Spinal cord (tissue), 10 donors: ENCODE measurements at places on chromosomes 3 and 15. TPM values are rescaled to one million over a fixed set of nuclear protein-coding genes. Genes with fewer than 3 reads are reported as not detected.
A peak's percentile ranks its signal among the peaks of the same experiment; 100 is the strongest.

DNA sequence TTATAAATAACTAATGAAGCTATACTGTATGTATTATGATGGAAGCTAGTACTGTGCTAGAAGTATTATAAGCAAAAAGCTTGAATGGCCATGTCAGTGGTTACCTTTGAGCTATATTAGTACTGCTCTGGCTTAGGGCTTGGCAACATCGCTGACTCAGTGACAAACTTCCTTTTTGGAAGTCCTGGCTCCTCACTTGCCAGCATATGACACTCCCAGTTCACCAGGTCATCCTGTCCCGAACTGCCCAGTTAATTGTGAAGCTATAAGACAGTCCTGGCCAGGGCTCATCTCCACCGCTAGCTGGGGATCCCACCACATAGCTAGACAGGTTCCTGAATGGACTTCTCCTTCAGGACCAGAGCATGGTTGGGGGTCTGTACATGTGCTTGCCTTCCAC is 31.9 kb downstream of the RAB8B start:
- no peak overlapping the region for H3K4me3 ChIP-seq
- no peaks in the 10 kb centered on the region for H3K27me3 ChIP-seq
- no peak for DNase-seq
- H3K4me1 ChIP-seq: no peaks in the 10 kb centered on the region

Gene IGSF11
- 41.7 TPM for total RNA-seq

DNA sequence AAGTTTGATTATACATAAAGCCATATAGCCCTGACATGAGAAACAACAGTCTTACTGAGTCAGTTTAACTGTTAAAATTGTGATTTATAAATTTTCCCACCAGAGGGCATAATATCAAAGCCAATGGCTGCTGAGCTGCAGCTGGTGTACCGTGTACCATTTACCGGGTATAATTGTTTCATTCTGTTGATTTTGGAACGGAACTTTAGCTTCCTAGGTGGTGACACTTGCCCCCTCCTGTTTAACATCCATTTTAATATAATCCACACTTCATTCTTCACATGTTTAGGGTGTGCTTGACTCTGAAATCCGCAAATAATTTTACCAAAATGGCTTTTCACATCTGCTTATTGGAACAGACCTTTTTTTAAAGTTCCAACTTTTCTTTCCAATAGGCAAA is 72.8 kb downstream of the SLC9A9 start:
- no peaks in the 10 kb centered on the region for H3K36me3 ChIP-seq
- H3K4me3 ChIP-seq: peak overlapping the region; percentile 16
- DNase-seq: no peak
- no peaks in the 10 kb centered on the region for H3K27me3 ChIP-seq
- no peaks in the 10 kb centered on the region for H3K4me1 ChIP-seq

- no peaks in the 10 kb centered on the region for H3K27me3 ChIP-seq
- H3K4me1 ChIP-seq: no peaks in the 10 kb centered on the region
- no peak overlapping the region for H3K27ac ChIP-seq
- H3K4me3 ChIP-seq: no peak overlapping the region
Observed at GRCh38 chr3:51332156-51332555, 52.9 kb upstream of the MANF start.

GRCh38 chr3:184448321-184449160 is 68.7 kb downstream of the CHRD start:
- no peak overlapping the region for H3K27ac ChIP-seq
- no peaks in the 10 kb centered on the region for H3K27me3 ChIP-seq
- H3K4me3 ChIP-seq: no peak overlapping the region
- no peaks in the 10 kb centered on the region for H3K36me3 ChIP-seq
- no peak for DNase-seq

DNA sequence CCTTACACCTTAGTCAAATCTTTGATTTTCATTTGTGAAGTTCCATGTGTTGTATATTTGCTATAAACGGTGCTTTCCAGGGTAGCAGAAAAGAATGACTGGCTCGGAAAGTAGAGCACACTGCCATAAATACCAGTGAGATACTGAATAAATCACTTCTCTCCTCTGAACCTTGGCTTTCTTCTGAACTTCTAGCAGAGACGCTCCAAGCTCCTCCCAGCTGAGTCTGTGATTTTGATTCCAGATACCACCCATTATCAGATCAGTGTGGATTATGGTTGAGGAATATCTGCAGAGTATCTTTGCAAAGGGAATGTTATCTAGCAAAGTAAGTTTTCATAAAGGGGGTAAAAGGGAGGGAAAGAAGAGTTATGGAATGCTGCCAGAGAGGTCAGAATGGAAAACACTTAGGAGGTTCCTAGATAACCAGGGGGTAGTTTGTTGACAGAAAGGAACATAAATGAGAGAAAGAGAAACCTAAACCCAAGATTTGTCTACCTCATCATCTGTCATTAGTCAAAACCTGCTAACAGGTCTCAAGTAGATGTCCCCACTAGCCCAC is 98.5 kb upstream of the PSMD6 start:
- H3K27ac ChIP-seq: no peak overlapping the region
- H3K4me1 ChIP-seq: peaks cover 5% of the 10 kb centered on the region
- no peaks in the 10 kb centered on the region for H3K27me3 ChIP-seq

GRCh38 chr15:70247281-70247680 is 149.6 kb upstream of the TLE3 start:
- DNase-seq: no peak
- no peak overlapping the region for H3K4me3 ChIP-seq
- peaks cover 30% of the 10 kb centered on the region for H3K4me1 ChIP-seq

DNA sequence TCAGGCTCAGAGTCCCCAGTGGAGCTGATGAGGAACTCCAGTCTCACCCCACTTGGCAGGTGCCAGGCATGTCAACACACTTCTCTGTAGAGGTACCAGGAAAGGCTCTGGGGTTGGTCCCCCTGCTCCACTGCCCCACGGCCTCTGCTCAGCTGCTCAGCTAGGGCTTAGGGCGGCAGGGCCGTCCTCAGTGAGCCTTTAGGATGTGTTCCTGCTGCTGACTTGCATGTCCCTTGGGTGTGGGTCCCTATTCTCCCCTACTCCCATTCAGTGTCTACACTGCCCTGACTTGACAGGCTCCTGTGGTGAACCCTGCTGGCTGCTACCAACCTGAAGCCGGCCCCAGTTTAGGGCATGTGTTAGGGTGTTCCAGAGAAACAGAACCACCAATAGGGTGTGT is 17.9 kb upstream of the POLG start:
- no peak overlapping the region for H3K27ac ChIP-seq
- no peaks in the 10 kb centered on the region for H3K27me3 ChIP-seq
- H3K4me1 ChIP-seq: peaks cover 13% of the 10 kb centered on the region
- DNase-seq: no peak
- H3K36me3 ChIP-seq: no peaks in the 10 kb centered on the region
- no peak overlapping the region for H3K4me3 ChIP-seq

- no peak overlapping the region for H3K4me3 ChIP-seq
- DNase-seq: no peak
- no peaks in the 10 kb centered on the region for H3K27me3 ChIP-seq
- H3K36me3 ChIP-seq: no peaks in the 10 kb centered on the region
- H3K4me1 ChIP-seq: no peaks in the 10 kb centered on the region
- H3K27ac ChIP-seq: no peak overlapping the region
Observed at GRCh38 chr3:88677298-88677697, 430.1 kb upstream of the EPHA3 start.
